Inflammatory macrophage treated with lipopolysaccharide for 4 hours (primary cell): ENCODE measurements at places on chromosomes 6 and 20.

GRCh38 chr20:16541226-16541625 lies 32.0 kb downstream of the KIF16B start:
- DNase-seq: no peak

DNA sequence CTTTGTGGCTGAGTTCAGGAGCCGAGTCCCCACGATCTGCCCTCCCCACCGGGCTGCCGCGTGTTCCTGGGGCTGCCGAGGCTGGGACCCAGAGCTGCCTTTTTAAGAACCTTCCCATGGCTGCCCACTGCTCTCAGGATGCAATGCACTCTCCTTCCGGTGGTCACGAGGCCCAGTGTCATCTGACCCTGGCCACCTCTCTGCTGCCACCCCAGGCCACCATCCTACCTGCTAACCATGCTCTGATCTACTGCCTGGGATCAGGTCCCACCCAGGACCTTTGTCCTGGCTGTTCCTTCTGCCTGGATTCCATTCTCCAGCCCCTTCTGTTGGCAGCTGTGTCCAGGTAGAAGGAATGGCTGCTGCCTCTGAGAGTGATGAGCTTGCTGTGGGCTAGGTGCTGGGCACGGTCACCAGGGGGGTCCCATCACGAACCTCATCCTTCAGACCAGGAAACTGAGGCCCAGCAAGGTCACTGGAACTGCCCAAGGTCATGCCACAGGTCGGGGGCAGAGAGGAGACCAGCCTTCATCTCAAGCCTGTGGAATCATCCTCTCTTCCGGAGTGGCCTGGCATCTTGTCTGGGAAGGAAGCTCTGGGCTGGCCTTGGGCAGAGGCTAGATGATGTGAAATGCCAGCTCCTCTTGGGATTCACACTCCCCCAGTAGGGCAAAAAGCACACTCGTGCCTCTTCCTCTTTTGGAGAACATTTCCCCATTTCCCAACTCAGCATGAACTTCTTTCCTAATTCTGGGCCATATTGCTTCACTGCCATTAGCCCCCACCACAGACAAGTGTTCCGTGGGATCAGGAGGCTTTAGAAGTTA lies 20.5 kb downstream of the PCK1 start:
- peak; percentile 84 for DNase-seq

DNA sequence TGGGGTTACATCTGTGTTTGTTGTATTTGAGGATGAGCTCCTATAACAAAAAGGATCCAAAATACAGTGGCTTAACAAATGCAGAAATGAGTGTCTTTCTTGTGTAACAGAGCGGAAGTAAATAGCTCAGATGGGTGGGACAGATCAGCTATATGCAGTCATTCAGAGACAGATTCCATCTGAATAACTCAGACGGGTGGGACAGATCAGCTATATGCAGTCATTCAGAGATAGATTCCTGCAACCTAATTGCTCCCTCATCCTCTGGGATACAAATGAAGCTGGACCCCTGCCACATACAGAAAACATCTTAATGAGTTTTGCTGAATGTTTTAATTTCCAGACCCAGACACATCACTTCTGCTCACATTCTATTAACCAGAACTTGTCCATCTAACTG lies 332.3 kb downstream of the BCKDHB start:
- no peak for DNase-seq

- no peak for DNase-seq
These were observed 13.5 kb downstream of the NCOA7 start for GRCh38 chr6:125804264-125804663.

DNA sequence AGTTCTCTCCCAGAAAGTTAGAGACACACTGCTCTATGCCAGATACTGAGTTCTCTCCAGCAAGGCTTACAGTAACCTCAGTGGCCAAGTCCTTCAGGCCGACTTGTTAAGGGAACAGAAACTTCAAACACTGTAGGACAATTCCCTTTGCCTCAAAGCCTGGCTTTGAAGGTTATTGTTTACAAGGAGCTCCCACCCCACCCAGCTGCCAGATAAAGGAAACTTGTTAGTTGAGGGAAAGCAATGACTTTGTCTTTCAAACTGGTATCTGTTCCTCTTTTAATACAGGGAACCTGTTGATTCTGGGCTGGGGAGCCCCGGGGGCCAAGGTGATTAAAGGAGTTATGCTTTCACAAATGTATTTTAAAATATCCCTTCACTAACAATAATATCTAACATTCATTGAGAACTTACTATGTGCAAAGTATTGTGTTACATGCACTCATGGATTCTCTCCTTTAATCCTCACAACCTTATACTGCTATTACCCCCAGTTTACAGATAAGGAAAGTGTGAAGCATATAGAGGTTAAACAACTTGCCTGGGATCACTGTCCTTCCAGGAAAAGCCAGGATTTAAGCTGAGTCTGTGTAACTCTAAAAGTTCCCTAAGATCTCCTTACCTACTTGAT lies 27.6 kb upstream of the CDKN1A start:
- peak; percentile 72 for DNase-seq

GRCh38 chr6:101490857-101491256 lies 97.3 kb downstream of the GRIK2 start:
- no peak for DNase-seq

DNA sequence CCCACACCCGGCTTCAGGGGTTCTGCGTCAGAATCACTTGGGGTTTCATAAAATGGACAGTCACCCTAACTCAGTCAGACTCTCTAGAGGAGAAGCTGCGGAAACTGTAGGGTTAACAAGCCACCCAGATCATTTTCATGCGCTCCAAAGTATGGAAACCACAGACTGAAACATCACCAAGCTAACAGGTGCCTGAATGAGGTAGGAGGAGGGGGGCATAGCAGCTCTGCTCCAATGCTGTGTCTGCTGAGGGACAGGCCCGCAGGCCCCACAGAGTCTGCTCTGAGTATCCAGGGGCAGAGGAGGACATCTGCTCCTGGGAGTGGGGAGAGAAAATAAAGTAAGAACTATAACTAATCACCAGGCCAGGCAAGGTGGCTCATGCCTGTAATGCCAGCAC lies 97.1 kb upstream of the AKAP12 start:
- no peak for DNase-seq

DNA sequence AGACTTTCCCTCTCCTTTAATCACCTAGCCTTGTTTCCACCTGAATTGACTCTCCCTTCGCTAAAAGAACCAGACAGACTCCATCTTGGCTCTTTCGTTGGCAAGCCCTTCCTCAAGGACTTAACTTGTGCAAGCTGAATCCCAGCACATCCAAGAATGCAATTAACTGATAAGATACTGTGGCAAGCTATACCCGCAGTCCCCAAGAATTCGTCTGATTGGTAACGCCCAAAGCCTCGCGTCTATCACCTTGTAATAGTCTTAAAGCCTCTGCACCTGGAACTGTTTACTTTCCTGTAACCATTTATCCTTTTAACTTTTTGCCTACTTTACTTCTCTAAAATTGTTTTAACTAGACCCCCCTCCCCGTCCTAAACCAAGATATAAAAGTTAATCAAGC lies 15.6 kb upstream of the MYCT1 start:
- no peak for DNase-seq

- no peak for DNase-seq
These were observed 4.3 kb upstream of the KIF25 start for GRCh38 chr6:167993169-167993568.

- DNase-seq: no peak
These were observed 18.9 kb downstream of the PHACTR2 start for GRCh38 chr6:143696664-143697000.

DNA sequence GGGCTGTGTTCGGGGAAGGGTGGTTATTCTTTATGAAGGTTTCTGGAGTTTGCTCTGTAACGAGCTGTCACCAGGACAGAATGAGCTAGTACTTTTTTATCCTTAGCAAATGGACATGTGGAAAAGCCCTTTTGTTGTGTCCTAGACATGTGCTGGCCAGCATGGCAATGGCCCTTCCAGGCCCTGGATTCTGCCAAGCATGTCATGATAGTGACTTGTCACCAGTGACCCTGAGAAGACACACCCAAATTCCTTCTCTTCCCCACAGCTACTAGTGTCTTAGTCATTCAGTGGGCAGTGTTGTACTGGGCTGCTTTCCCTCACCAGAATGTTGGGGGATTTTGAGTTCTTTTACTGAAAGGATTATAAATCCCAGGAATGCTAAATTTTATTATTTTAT lies 74.0 kb upstream of the XRN2 start:
- DNase-seq: no peak

DNA sequence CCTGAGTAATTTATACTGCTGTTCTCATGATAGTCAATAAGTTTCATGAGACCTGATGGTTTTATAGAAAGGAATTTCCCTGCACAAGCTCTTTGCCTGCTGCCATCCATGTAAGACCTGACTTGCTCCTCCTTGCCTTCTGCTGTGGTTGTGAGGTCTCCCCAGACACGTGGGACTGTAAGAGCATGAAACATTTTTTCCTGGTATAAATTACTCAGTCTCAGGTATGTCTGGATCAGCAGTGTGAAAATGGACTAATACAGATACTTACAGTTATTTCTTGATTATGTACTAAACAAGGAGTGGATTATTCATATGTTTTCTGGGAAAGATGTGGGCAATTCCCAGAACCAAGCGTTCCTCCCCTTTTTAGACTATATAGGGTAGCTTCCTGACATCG lies 1.9 kb upstream of the TRIM38 start:
- no peak for DNase-seq

DNA sequence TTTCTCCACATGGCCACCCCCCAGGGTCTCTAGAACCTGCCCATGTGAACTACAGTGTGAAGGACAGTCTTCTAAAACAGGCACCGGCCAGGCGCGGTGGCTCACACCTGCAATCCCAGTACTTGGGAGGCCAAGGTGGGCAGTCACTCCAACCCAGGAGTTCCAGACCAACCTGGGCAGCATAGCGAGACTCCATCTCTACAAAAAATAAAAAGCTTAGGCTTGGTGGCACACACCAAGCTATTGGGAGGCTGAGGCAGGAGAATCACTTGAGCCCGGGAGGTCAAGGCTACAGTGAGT lies 13.7 kb downstream of the ACSS1 start:
- no peak for DNase-seq

DNA sequence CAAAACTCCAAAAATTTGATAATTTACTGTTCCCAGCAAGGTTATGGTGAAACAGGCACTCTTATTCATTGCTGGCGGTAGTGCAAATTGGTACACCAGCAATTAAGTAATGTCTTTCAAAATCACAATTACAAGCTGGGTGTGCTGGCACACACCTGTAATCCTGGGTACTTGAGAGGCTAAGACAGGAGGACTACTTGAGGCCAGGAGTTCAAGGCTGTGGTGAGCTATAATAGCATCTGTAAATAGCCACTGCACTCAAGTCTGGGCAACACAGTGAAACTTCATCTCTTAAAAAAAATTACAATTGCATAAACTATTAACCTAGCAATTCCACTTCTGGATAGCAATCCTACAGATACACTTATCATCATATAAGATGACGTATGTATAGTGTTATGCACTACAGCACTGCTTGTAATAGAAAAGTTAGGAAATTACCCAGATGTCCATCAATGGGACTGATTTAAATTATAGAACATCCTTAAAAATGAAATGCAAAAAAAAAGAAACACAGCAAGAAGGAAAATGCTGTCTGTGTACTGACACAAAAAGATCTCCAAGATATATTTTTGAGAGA lies 31.4 kb downstream of the NCOA6 start:
- no peak for DNase-seq

- no peak for DNase-seq
These were observed 19.8 kb downstream of the DACT2 start for GRCh38 chr6:168299541-168300511.

GRCh38 chr20:3890999-3891929 lies 2.1 kb downstream of the PANK2 start:
- DNase-seq: peak; percentile 4

DNA sequence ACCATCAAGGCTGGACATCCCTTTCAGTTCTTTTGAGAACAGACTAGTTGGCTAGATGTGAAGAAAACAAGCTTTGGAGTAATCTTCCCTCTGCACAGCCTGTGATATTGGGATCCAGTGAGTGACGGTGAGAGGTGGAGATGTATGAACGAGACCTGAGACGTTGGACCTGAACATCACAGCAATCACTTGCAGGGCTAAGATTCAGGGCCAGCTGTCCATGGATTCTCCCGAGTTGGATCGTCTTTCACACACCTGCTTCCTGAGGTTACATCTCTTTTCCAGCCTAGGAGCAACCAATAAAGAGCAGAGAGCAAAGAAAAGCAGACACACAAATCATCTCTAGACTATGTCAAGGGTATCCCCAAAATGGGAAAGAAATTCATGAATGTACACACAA lies 30.0 kb upstream of the TMEM14A start:
- DNase-seq: no peak
